ENCODE measurements at places on chromosomes 4 and X.

GRCh38 chr4:80492761-80493160, 157.2 kb downstream of the CFAP299 start:
- H3K4me1 ChIP-seq: no peaks in the 10 kb centered on the region
- no peaks in the 10 kb centered on the region for H3K27me3 ChIP-seq
- H3K27ac ChIP-seq: no peak overlapping the region
- no peak for DNase-seq
- H3K36me3 ChIP-seq: no peaks in the 10 kb centered on the region

DNA sequence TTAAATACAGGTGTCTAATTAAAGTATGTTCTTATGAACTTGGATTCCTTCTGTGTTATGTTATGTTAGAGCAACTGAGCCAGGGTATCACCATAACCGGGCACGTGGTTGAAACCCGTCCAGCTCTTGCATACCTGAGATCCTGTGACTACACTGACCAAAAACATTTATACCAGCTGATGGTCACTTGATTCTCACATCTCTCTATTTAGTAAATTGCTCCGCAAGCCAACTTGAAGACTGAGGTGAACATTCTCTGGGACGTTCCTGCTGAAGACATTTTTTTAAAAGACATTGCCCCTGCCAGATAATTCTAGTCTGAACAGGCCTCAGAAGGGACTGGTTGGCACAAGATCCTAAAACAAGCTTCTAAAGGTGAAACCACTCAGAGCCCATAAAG, 550.0 kb upstream of the DIPK2B start:
- no peak overlapping the region for H3K27ac ChIP-seq
- H3K4me1 ChIP-seq: peaks cover 2% of the 10 kb centered on the region
- no peaks in the 10 kb centered on the region for H3K36me3 ChIP-seq
- DNase-seq: no peak

DNA sequence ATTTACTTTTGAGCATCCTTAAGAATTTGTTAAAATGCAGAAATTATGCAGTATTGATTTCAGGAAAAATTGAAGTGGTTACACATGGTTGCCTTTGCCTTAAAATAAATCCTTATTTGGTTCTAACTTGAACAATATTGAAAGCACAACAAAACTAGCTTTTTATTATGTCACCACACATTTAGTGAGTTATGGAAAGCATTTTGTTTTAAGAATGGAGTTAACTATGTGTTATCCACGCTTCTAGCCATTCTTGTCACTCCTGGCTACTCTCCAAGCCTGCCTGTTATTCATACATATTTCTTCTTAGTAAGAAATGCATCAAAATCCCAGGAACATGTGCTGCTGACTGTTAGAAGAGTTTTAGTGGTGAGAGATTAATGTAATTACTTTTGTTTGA, 73.9 kb downstream of the FAT4 start:
- no peaks in the 10 kb centered on the region for H3K36me3 ChIP-seq
- DNase-seq: no peak
- H3K27me3 ChIP-seq: no peaks in the 10 kb centered on the region

DNA sequence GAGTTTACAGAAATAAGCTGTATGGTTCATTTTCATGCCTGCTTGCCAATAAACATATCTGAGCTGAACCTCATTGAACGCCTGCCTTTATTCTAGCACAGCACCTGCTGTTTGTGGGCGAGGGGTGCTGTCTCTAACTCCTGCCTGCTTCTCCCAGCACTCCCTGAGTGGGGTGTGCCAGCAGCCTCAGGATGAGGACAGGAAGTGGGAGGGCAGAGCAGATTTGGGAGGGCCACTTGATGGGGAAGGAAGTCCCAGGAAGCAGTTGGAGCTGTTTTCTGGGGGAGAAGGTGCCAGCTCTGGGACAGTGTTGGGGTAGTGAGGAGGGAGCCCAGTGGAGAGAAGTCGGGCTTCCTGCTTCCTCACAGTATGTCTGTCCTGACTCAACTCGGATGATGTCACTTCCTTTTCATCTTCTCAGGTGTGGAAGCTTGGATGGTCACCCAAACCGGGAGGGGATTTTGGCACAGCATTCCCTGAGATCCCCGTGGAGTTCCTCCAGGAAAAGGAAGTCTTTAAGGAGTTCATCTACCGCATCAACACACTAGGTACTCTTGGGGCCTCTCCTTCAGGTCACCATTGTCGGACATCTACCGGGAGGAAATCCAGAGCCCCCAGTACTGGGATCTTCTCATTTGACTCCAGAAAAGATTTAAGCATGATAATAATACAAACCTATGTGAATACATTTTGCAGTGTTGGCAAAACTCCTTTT, 29.0 kb upstream of the MSANTD1 start:
- no peak overlapping the region for H3K4me3 ChIP-seq
- no peak for DNase-seq
- no peaks in the 10 kb centered on the region for H3K36me3 ChIP-seq
- H3K4me1 ChIP-seq: no peaks in the 10 kb centered on the region
- H3K27me3 ChIP-seq: no peaks in the 10 kb centered on the region

Data from ovary (tissue), 10 donors.